Activated CD4-positive, CD25-positive, alpha-beta regulatory T cell treated with anti-CD3 and anti-CD28 coated beads, Interleukin-2, amount 50 U/mL, for 24 hours (primary cell): ENCODE measurements at places on chromosomes 12 and 14.
A peak's percentile ranks its signal among the peaks of the same experiment; 100 is the strongest.

- ATAC-seq = no peak
These were observed 24.2 kb downstream of the OR6C68 start for GRCh38 chr12:55516391-55516790.

DNA sequence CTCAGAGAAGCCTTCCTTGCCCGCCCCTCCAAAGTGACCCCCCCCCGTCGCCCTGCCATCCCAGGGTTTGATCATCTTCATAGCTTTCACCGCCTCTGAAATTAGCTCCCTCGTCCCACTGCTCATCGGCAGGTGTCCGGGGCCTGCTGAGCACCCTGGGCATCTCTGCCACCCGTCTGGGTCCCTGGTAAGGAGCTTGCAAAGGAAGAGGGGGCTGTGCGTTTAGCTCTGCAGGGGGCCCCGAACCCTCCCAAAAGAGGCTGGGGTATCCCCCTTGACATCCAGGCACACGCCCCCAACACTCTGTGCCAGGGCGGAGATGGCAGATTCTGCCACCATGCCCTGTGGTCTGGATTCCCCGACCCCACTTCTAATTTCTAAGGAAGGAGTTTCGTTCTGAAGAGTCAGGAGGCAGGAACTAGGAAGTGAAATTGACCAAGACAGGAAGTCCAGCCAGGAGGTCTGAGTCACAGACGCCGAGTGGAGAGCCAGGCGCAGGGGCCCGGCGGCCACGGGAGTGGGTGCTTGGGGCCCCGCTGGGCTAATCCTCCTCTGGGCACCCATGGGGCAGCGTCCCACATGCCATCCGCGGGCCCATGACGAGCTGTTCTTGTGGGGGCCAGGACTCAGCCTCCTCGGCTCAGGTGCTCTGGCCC is 95.7 kb downstream of the RFLNA start:
- ATAC-seq = no peak

DNA sequence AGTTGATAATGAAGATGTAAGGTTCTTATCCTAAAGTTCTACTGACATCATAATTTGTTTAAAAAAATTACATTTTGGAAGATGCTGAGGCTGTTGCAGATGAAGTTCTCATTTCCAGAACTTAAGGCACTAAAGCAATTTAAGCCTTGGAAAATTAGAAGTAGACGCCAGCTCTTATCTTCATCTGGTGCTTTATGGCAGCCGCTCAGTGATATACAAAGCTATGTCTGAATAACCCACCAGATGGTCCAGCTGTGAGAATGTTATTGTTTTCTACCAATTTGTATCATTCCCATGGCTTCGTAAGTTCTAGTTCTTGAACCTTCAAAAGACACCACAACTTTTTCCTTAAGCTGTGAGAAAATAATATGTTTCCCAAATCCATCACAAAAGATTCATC is 212.1 kb upstream of the ARID2 start:
- ATAC-seq = no peak

DNA sequence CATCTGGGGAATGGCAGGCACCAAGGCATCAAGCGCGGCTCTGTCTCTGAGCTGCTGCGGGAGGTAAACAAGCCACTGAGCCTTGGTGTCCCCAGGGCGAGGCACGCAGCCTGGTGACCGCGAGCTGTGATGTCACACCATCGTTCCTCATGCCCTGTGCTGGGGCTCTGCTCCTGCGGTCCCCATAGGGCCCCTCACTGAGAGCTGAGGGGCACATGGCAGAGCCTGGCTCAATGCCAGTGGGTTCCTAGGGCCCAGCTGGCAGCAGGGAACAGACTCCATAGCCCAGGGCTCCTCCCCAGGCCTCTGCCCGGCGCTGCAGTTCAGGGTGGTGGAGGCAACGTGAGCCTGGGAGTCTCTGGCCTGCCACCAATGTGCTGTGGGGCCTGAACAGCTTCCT is 22.6 kb downstream of the CHGA start:
- ATAC-seq = no peak

- no peak for ATAC-seq
These were observed 62.5 kb upstream of the METAP2 start for GRCh38 chr12:95411466-95411865.

- ATAC-seq = no peak
These were observed 11.7 kb upstream of the PRB4 start for GRCh38 chr12:11321980-11322379.

DNA sequence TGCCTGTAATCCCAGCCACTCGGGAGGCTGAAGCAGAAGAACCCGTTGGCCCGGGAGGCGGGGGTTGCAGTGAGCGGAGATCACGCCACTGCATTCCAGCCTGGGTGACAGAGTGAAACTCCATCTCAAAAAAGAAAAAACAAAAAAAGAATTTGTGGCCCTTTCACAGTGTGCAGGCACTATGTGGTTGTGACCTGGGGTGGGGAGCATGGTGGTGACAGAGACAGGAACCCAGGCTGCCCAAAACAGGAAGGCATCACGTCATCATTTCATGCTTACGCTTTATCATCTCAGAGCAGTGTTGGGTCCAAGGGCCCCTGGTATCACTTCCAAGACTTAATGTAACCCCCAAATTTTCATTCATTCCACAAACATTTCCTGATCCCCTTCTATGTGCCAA is 175.7 kb upstream of the GSC start:
- ATAC-seq = no peak

- no peak for ATAC-seq
These were observed 9.7 kb downstream of the SLC7A8 start for GRCh38 chr14:23173796-23174195.

DNA sequence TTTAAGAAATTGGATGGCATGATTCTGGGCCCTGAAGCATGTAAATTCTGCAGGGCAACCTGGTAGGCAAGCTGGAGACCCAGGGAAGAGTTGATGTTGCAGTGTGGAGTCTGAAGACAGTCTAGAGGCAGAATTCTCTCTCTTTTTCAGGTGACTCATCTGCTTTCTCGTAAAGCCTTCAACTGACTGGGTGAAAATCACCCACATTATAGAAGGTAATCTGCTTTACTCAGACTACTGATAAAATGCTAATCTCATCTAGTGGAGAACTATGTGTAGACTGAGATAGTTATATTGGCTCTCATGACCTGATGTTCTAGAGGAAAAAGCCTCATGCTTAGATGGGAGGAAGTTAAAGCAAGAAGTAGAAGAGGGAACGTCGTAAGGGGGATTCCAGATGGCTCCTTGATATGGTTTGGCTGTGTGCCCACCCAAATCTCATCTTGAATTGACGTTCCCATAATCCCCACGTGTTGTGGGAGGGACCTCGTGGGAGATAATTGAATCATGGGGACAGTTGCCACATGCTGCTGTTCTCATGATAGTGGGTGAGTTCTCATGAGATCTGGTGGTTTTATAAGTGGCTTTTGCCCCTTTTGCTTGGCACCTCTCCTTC is 723.8 kb downstream of the BCL11B start:
- peak; percentile 82 for ATAC-seq

- ATAC-seq = no peak
These were observed 12.8 kb upstream of the FRS2 start for GRCh38 chr12:69457433-69457832.

- ATAC-seq = peak; percentile 47
These were observed 5.1 kb downstream of the TBK1 start for GRCh38 chr12:64457032-64457431.

GRCh38 chr14:23631702-23632460 is 4.3 kb upstream of the DHRS2 start:
- ATAC-seq = peak; percentile 58

- ATAC-seq = no peak
These were observed 87.9 kb upstream of the MDGA2 start for GRCh38 chr14:47763188-47763854.

DNA sequence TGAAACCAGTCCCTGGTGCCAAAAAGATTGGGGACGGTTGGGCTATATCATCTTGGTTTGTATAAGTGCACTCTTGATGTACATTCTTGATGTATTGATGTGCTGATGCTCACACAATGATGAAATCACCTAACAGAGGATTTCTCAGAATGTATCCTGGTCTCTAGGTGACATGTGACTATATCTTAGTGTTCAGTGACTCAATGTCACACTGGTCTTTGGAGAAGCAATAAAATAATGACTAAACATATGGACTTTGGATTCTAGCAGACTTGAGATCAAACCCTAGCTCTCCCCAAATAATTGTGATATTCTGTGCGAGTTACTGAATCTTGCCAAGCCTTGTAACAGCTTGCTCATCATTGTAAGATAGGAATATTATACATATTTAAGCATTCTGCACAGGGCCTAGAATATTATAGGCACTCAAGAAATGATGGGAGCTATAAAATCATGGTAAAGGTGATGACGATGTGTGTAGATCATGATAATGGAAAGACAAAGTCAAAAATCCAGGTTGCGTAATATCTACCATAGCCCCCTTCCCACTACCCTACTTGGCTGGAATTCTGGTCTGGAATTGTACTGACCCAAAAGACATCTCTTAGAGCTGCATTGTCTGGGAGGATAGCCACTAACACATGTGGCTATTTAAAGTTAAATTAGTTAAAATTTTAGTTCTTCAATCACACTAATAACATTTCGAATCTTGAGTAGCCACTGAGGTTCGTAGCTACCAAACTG is 117.6 kb upstream of the PWP1 start:
- ATAC-seq = no peak

DNA sequence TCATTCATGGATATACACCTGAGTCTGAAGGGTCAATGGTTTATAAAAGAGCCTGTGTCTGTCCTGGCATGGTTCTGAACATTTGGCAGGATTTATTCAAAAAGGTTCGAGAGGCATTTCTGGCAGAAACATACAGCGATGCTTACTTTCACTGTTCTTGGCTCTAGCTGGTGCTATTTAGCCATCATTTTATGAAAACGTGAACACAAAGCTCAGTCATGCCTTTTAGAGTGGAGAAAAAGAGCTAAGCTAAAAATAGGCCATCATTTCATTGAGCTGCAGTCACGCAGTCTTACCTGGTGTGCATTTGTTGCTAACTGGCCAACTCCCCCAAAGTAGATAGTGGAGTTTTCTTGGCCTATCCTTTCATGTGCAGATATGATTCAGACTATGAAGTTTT is 1209.5 kb downstream of the SLC16A7 start:
- ATAC-seq = no peak

GRCh38 chr14:77314539-77315457 is 5.9 kb downstream of the POMT2 start:
- no peak for ATAC-seq

DNA sequence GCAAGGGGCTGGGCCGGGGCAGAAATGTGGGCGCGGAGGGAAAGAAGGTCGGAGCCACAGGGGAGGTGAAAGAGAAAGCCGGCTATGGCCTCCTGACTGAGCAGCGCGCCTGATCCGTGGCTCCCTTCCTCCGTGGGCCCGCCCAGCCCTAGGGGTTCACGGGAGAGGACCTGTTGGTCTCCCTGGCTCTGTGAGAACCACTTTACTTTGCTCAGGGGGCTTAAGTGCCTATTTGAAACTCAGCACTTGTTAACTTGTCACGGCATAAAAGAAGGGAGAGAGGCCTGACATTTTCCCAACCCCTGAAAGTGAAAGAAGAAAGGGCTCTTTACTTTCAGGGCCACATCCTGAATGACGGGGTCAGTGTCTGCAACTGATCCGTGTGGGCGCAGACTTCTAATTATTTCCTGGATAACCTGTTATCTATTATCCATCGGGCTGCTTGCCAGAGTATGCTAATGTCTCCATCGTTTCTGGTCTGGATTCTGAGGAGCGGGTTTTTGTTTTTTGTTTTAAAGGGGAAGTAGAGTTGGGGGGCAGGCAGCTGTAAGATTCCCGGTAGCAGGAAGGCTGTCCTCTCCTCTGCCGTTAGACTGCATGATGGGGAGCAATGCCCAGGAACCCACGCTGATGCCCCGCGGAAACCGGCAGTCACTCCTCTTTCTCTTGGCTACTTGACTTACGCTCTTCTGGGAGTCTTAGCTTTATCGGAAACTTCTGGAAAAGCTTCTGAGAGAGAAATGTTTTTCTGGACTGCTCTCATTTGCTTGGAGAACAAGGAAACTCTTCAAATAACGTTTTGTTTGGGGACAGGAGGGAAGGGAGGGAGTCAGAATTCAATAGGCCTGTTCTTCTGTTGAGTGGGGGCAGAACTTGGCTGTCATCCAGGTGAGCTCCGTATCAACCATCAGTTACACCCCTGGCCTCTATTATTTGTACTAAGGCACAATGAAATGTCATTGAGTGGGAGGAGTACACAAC is 127.7 kb upstream of the MAX start:
- peak; percentile 72 for ATAC-seq

GRCh38 chr12:39319180-39319579 is 123.7 kb downstream of the KIF21A start:
- ATAC-seq = no peak

DNA sequence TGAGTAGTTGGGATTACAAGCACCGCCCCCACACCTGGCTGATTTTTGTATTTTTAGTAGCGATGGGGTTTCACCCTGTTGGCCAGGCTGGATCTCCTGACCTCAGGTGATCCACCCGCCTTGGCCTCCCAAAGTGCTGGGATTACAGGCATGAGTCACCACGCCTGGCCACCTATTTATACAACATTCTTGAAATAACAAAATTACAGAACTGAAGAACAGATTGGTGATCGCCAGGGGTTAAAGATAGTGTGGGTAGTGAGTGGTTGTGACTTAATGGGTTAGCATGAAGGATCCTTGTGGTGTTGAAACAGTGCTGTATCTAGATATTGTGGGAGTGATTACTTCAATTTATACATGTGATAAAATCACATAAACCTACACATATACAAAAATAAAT is 7.4 kb downstream of the GLIPR1L1 start:
- ATAC-seq = no peak

DNA sequence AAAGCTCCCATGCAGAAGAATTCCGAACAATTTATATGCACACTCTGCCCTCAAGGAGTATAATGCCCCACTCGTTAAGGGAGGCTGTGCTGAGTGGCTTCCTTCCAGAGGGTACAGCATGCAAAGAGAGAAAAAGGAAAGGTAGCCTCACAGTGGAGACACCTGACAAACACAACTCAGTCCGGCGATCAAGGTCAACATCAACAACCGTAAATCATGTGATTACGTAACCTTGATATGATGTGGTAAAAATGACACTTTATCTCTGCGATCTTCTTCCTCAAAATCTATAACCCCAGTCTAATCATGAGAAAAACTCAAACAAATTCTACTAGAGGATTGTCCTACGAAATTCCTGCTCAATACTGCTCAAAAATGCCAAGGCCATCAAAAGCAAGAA is 400.5 kb upstream of the CCDC196 start:
- ATAC-seq = no peak

DNA sequence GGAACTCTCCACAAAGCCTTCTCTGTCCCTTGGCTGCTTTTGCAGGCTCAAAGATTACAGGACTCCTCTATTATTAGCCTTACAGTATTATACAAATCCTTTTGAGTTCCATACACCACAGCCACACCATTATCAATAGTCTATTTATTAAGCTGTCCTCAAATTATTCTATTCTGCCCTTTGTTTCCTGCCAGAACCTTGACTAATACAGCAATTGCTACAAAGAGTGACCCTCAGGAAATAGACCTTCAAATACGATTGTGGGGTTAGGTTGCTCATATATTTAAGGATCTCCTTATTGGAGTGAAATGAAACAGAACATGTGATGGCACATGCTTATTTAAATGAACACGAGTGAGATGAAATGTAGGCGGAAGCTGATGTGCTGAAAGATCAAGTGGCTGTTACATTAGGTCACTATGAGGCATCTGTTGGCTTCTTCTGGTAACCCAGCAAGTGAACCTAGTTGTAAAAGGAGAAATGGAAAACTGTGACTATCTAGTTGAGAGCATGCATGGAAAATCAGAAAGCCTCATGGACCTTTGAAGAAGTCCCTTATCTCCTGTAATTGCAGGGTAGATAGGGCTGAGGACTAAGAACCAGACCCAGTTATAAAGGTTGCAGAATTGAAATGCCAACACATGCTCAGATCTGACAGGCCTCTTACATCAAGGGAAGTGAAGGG is 75.5 kb downstream of the AVPR1A start:
- ATAC-seq = no peak

- ATAC-seq = peak; percentile 56
These were observed 129.3 kb upstream of the RAP1B start for GRCh38 chr12:68481181-68481941.

GRCh38 chr12:106759526-106760183 is 14.8 kb upstream of the RIC8B start:
- ATAC-seq = no peak
